ENCODE measurements at places on chromosomes 3 and 15.
A peak's percentile ranks its signal among the peaks of the same experiment; 100 is the strongest.

GRCh38 chr15:101156061-101156460 is 95.8 kb downstream of the CHSY1 start:
- no peak for DNase-seq

- peak; percentile 67 for DNase-seq
Measured at GRCh38 chr3:110314512-110315114, 757.0 kb upstream of the NECTIN3 start.

- DNase-seq: peak; percentile 73
Measured at GRCh38 chr3:143081844-143082778, 37.5 kb upstream of the CHST2 start.

DNA sequence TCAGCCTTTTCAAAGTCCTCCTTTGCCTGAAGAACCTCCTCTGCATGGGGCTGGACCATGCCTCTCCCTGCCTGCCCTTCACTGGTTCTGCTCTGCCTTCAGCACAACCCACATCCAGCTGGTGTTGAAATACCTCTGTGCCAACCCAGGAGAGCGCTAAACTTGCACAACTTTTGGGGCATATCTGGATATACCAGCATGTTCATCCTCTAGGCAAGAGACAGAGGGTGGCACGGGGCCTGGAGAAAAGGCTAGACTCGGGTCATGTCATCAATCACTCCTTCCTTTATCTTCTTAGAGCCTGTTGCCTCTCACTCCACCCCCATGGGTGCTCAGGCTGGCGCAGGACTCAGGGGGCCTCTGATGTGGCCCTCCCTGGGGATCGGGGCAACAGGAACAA is 4.8 kb downstream of the SEMA4B start:
- no peak for DNase-seq

DNA sequence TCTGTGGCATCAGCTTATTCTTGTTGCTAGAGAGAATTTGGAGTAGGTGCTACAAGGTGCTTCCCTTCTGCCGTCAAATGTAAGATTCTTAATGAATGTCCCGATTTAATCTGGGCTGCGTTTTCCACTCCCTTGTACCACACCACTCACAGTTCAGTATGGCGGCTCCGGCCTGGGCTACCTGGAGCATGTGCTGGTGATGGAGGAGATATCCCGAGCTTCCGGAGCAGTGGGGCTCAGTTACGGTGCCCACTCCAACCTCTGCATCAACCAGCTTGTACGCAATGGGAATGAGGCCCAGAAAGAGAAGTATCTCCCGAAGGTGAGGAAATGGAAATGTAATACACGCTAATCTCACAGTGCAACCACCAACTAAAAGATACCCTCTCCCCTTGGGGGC is 4.9 kb downstream of the IVD start:
- DNase-seq: no peak

DNA sequence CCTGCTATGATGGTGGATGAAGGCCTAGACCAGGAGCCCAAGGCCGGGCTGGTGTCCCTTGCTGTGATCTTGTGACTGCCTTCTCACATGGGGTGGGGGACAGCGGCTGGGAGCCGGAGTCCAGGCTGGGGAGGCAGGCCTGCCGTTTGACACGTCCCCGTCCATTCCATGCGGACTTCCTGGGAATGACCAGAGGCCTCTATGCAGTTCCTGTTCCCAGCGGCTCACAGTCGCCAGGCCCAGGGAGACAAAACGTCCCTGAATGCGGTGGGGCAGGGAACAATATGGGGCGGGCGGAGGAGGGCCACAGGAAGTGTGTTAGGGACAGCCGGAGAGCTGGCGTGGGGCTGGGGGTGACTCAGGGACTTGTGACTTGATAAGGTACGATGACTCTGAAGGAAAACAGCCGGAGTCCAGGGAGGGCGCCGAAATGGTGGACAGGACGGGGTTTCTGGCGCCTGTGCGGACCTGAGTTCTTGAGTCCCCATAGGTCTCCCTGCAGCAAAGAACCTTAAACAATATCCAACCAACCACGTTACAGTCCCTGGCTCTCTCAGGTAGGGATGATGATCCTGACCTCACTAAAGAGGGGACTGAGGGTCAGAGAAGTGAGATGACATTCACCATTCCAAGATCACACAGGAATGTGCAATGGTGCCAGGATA is 40.5 kb upstream of the SMAD6 start:
- DNase-seq: no peak

DNA sequence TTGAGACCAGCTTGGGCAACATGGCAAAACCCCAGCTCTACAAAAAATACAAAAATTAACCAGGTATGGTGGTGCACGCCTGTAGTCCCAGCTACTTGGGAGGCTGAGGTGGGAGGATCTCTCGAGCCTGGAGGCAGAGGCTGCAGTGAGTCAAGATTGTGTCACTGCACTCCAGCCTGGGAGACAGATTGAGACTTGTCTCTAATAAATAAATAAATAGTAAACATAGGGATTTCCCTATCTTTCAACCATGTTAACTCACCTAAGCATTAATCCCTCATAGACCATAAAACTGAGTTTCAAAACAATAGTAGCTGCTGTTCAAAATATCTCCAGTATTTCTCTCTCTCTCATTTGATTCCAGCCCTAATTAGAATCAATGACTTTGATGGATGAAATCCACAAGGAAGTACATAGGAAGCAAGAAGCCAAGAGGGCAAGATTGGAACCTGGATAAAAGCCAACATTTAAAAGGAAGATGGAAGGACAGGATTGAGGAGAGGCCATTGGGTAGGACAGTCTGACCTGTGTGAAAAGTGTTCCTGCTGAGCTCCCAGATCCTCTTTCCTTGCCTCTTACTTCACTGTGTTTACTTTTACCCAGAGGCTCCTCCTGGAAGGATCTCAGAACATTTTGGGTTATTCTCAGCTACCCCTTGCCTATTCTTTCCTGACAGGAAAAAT is 12.4 kb upstream of the TTBK2 start:
- no peak for DNase-seq
